Karpas-422 (cell line): ENCODE measurements at places on chromosomes 16 and 17. TPM values are rescaled to one million over a fixed set of nuclear protein-coding genes. Genes with fewer than 3 reads are reported as not detected.

DNA sequence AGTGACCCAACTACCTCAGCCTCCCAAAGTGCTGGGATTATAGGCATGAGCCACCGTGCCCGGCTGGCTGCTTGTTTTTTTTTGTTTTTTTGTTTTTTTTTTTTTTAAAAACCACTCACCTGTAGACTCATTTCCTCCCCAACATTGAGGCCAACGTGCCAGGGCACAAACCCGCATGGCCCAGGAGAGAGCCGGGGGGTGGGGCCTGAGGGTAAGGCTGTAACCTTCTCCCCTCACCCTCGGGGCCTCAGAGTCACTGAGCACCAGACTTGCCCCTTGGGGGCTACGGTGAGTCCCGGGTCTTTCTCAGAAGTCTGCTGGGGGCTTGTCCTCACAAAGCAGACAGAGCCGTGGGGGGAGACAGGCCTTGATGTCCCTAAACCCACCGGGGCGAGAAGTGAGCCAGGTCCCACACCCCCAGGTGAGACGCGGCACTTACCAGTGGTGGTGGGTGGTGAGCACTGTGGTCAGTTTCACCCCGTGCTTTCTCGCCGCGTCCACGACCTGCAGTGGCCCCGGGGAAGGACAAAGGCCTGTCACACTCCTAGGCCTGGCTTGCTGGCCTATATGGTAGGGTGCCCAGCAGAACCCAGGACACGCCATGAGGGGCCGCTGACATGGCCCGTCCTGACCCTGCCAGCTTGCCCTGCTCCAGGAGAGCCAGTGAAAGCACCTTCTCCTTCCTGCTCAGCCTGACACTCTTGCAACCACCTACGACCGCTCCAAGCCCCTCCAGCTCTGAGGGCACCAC lies 4.6 kb downstream of the HAGH start:
- no peaks in the 10 kb centered on the region for H3K27me3 ChIP-seq
- DNase-seq = no peak
- no peak overlapping the region for H3K4me3 ChIP-seq
- peaks cover 8% of the 10 kb centered on the region for H3K4me1 ChIP-seq
- H3K27ac ChIP-seq = no peak overlapping the region

Gene KRT24
- not detected in 2 replicates for total RNA-seq

DNA sequence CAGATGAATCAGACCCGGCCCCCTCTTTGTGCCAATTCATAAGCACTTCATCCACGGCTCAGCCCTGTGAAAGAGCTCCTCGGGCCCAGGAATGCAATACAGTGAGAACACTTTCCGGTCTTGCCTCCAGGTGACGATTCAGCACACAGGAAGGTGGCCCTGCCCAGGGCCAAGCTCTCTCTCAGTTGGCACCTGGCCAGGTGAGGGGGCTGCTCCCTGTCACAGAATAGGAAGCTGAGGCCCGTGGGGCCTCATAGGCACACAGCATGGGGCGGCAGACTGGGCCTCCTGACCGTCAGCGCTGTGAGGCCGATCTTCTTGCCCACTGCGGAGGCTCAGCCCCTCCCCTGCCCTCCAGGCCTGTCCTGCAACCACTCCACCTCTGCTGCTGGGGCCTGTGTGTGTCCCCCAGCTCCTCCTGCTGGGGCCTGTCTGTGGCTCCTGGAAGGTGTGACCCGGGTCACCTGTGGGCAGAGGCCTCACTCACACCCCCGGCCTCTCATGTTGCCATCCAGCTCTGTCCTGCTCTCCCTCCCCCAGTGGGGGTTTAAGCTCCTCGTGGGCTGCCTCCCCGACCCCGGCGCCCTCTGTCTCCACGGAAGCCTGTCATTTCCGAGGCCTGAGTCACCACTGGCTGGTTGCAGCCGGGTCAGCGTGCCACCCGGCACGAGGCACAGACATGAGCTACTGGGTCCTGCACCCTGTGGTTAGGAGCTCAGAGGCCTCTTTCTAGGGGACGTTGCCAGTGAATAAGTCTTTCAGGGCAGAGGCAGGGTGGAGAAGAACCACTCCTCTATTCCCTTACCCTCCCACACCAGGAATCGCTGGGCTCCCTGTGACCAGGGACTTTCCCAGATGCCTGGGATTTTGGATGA lies 114.4 kb downstream of the SEC14L1 start:
- H3K27me3 ChIP-seq = no peaks in the 10 kb centered on the region
- no peaks in the 10 kb centered on the region for H3K36me3 ChIP-seq
- no peak for DNase-seq
- H3K27ac ChIP-seq = no peak overlapping the region
- H3K4me1 ChIP-seq = no peaks in the 10 kb centered on the region

- DNase-seq = no peak
- H3K27ac ChIP-seq = no peak overlapping the region
- H3K4me1 ChIP-seq = no peaks in the 10 kb centered on the region
- H3K27me3 ChIP-seq = no peaks in the 10 kb centered on the region
- H3K4me3 ChIP-seq = no peak overlapping the region
- peaks cover 28% of the 10 kb centered on the region for H3K36me3 ChIP-seq
Observed at GRCh38 chr16:47213761-47214440, 70.2 kb upstream of the NETO2 start.

DNA sequence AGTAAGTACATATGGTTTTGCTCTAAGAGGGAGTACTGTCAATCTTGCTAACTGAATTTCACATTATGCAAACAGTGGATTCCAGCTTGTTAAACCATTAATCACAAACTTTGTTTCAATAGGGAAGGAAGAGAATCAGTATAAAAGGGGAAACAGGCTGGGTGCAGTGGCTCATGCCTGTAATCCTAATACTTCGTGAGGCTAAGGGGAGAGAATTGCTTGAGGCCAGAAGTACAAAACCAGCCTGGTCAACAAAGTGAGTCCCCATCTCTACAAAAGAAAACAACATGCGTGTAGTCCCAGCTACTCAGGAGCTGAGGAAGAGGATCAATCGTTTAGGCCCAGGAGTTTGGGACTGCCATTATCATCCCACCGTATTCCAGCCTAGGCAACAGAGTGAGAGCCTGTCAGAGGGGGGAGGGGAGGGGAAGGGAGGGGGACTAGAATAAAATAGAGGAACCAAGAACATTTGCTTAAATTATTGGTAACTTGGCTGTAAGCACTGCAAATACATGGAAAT lies 65.7 kb downstream of the FBXL20 start:
- peaks cover 7% of the 10 kb centered on the region; the same call in 1 of the 2 replicates for H3K36me3 ChIP-seq
- peaks cover 32% of the 10 kb centered on the region for H3K4me1 ChIP-seq
- H3K27me3 ChIP-seq = no peaks in the 10 kb centered on the region
- peak overlapping the region; percentile 45 for H3K4me3 ChIP-seq
- DNase-seq = peak; percentile 84
- H3K27ac ChIP-seq = peak overlapping the region; percentile 94

Gene SYNGR3
- 5.3 and 16.3 TPM in 2 replicates for total RNA-seq

GRCh38 chr16:2786826-2787151 lies 571 bp downstream of the PRSS33 start:
- H3K4me1 ChIP-seq = no peaks in the 10 kb centered on the region
- no peak overlapping the region for H3K27ac ChIP-seq
- H3K4me3 ChIP-seq = no peak overlapping the region
- no peaks in the 10 kb centered on the region for H3K36me3 ChIP-seq

DNA sequence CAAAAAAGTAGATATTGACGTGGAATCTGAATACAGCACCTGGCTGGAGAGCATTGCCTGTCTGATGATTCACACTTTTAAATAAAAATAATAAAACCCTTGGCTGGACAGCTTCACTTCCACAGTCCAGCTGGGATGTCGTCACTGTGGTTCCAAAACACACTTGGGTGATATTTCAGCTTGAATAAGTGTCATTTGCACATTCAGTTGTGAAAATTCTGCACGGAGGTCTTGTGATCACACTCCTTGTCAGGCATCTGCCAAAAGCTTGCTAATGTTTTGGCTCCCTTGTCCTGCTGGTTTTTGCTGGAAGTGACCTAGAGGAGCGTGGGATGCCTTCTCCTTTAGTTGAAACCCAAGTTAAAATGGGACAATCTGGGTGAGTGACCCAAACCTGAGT lies 60.7 kb downstream of the PCTP start:
- no peak overlapping the region for H3K4me3 ChIP-seq
- peak; percentile 14 for DNase-seq
- no peaks in the 10 kb centered on the region for H3K36me3 ChIP-seq
- no peaks in the 10 kb centered on the region for H3K27me3 ChIP-seq
- no peaks in the 10 kb centered on the region for H3K4me1 ChIP-seq

GRCh38 chr17:37179893-37180292 lies 195.9 kb upstream of the C17orf78 start:
- peaks cover 30% of the 10 kb centered on the region for H3K36me3 ChIP-seq
- no peaks in the 10 kb centered on the region for H3K27me3 ChIP-seq
- DNase-seq = no peak
- H3K4me1 ChIP-seq = no peaks in the 10 kb centered on the region

Gene CA5A
- total RNA-seq = not detected in 2 replicates

Gene CANT1
- 22.7 and 27.6 TPM in 2 replicates for total RNA-seq

GRCh38 chr17:70157151-70157550 lies 12.2 kb upstream of the KCNJ2 start:
- H3K36me3 ChIP-seq = no peaks in the 10 kb centered on the region
- DNase-seq = no peak
- H3K4me3 ChIP-seq = no peak overlapping the region
- no peaks in the 10 kb centered on the region for H3K4me1 ChIP-seq

GRCh38 chr17:74244548-74244947 lies 29.5 kb upstream of the DNAI2 start:
- no peaks in the 10 kb centered on the region for H3K36me3 ChIP-seq
- H3K27me3 ChIP-seq = no peaks in the 10 kb centered on the region
- H3K4me1 ChIP-seq = no peaks in the 10 kb centered on the region

DNA sequence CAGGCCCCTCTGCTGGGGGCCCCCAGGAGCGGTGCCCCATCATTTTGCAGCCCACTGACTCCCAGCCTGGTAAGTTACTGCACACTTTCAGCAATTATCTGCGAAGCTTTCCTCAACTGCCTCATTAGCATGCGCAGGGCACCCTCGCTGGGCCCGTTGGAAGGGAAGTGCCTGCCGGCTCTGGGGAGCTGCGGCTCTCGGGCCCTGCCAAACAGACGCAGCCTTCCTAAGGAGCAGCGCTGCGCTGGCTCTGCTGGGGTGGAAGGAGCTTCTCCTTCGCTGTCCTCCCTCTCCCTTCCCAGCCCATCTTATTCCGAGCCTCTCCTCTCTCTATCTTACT lies 71.0 kb downstream of the RBBP6 start:
- no peaks in the 10 kb centered on the region for H3K36me3 ChIP-seq
- H3K4me3 ChIP-seq = no peak overlapping the region
- no peak for DNase-seq
- H3K4me1 ChIP-seq = no peaks in the 10 kb centered on the region

DNA sequence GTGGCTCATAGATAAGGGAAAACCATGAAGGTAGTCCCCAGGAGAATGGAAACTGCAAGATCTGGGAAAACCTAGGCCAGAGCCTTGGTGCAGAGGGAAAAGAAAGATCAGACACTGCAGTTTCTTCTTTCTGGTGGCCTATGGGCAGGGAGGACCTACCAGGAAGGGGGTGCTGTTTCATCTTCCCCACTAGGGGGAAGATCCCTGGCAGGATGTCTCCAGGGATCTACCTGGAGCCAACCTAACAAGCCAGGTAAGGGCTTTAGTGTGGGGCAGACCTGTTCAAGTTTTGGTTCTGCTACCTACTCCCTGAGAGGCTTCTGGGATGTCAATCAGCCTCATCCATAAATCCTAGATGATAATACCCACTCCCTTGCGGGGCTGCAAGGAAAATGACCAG lies 21.4 kb downstream of the TOM1L2 start:
- no peak for DNase-seq
- H3K4me3 ChIP-seq = no peak overlapping the region
- H3K27ac ChIP-seq = no peak overlapping the region

- peak overlapping the region; percentile 72 for H3K27ac ChIP-seq
- H3K36me3 ChIP-seq = no peaks in the 10 kb centered on the region
- H3K4me3 ChIP-seq = no peak overlapping the region
- peaks cover 93% of the 10 kb centered on the region for H3K4me1 ChIP-seq
- no peaks in the 10 kb centered on the region for H3K27me3 ChIP-seq
Observed at GRCh38 chr16:53773150-53773846, 69.3 kb downstream of the FTO start.

- H3K36me3 ChIP-seq = no peaks in the 10 kb centered on the region
- no peaks in the 10 kb centered on the region for H3K27me3 ChIP-seq
- H3K27ac ChIP-seq = no peak overlapping the region
- no peak overlapping the region for H3K4me3 ChIP-seq
Observed at GRCh38 chr17:44844390-44844830, 3.3 kb upstream of the HIGD1B start.

GRCh38 chr17:63096426-63096825 lies 130.4 kb downstream of the TANC2 start:
- peaks cover 8% of the 10 kb centered on the region for H3K4me1 ChIP-seq
- no peak for DNase-seq
- no peaks in the 10 kb centered on the region for H3K36me3 ChIP-seq
- no peak overlapping the region for H3K27ac ChIP-seq
- H3K27me3 ChIP-seq = no peaks in the 10 kb centered on the region

DNA sequence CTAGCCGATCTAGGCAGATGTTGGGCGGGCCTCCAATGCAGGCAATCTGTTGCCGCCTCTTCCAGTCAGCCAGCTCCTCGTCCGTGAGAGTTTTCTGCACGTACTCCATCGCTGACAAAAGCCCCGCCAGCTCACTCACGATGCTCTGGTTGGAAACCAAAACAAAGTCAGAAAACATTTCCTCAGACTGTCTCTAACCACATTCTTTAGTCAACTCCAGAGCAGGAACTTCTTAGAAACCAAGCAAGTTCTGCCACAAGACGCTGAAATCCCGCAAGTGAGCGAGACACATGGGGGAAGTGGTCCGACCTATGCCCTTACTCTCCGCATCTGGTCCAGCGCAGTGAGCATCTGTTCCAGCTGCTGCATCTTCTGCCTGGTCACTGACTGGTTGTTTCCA lies 49.1 kb downstream of the STAT5A start:
- H3K36me3 ChIP-seq = no peaks in the 10 kb centered on the region
- H3K27ac ChIP-seq = no peak overlapping the region
- H3K4me1 ChIP-seq = no peaks in the 10 kb centered on the region

- no peaks in the 10 kb centered on the region for H3K27me3 ChIP-seq
- H3K4me3 ChIP-seq = no peak overlapping the region
- no peaks in the 10 kb centered on the region for H3K36me3 ChIP-seq
- no peaks in the 10 kb centered on the region for H3K4me1 ChIP-seq
- peak; percentile 84 for DNase-seq
Observed at GRCh38 chr17:32998111-32998886, 6.7 kb downstream of the SPACA3 start.

DNA sequence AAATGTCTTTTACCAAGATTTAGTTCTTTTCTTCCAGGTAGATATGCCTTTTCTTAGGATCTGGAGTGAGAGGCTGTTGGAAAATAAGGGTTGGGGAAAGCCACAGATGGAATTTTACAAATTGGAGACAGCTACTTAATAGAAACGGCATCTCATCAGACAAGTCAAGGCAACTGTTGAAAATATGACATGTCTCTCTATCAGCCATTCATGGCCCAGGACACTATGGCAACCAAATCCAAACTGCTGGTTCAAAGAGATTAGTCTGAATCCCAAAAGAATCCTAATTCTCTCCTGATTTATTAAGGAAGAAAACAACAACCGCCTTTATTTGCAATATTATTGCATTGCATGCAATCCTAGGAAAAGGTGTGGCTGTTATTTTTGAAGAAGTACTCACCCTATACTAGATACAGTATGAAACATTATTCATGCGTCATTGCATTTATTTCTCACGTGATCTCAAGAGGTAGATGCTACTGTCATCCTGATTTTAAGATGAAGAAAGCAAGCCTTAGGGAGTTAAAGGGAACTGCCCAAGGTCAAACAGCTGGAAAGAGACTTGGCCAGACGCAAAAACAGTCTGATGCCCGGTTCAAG lies 12.6 kb upstream of the CEP20 start:
- no peaks in the 10 kb centered on the region for H3K36me3 ChIP-seq
- H3K27me3 ChIP-seq = no peaks in the 10 kb centered on the region
- H3K4me3 ChIP-seq = no peak overlapping the region
- no peak for DNase-seq
